ENCODE measurements at places on chromosomes 1 and 21.
A peak's percentile ranks its signal among the peaks of the same experiment; 100 is the strongest.

GRCh38 chr1:172167796-172168596 is 252.5 kb upstream of the C1orf105 start:
- no peak for DNase-seq

- no peak for DNase-seq
Observed at GRCh38 chr1:209304166-209304565, 279.3 kb upstream of the CAMK1G start.

GRCh38 chr21:27346041-27346448 is 379.2 kb upstream of the ADAMTS5 start:
- DNase-seq: no peak

GRCh38 chr1:203769505-203770343 is 4.7 kb downstream of the LAX1 start:
- peak; percentile 75 for DNase-seq

GRCh38 chr1:98989556-98989907 is 15.1 kb downstream of the PLPPR5 start:
- DNase-seq: no peak

DNA sequence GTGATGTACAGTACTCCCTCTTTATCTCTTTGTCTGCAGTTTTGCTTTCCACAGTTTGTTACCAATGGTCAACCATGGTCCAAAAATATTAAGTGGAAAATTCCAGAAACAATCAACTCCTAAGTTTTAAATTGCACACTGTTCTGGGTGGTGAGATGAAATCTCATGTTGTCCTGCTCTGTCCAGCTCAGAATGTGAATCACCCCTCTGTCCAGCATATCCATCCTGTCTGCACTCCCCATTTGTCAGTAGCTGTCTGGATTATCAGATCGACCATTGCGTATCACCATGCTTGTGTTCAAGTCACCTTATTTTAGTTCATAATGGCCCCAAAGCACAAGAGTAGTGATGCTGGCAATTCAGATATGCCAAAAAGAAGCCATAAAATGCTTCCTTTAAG is 118.2 kb upstream of the PDE4B start:
- no peak for DNase-seq

DNA sequence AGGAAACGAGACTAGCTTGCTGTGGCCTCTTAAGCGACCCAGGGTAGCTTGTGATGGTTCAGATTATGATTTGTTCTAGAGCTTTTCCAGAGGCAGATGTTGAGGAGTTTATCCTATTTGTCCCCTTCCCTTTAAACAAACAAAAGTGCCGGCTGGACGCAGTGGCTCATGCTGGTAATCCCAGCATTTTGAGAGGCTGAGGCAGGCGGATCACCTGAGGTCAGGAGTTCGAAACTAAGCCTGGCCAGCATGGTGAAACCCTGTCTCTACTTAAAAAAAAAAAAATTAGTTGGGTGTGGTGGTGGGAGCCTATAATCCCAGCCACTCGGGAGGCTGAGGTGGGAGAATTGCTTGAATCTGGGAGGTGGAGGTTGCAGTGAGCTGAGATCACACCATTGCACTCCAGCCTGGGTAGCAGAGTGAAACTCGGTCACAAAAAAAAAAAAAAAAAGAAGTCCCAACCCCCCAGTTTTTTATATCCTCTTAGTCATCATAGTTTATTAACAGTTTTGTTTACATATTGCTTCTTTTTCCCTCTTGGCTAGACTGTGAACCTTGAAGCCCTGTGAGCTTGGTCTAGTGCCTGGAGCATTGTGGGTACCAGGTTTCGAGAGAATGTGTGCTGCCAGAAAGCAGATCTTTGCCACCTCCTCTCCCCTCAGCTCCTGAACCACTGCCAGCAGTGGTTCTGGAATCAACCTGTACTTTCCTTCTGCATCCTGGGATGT is 29.8 kb downstream of the MAPKAPK2 start:
- no peak for DNase-seq

- DNase-seq: no peak
Observed at GRCh38 chr1:65009176-65009575, 42.8 kb upstream of the JAK1 start.

DNA sequence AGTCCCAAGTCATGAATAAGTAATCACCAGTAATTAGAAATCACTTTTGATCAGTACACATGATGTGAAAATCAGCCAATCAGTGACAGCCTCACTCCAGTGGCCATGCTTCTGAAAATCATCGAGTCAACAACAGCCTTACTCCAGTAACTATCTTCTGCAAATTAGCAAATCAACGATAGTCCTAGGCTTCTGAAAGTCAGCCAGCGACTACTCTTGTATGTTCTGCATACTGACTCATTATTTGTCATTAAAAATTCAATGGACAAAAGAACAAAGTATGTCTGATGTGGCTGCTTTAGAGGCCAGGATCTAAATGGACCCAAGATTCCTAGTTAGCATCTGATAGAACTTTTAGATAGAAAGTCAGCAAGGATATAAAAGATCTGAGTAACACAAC is 102.5 kb downstream of the GPR52 start:
- no peak for DNase-seq

- no peak for DNase-seq
Observed at GRCh38 chr1:237134929-237135328, 92.9 kb downstream of the RYR2 start.

DNA sequence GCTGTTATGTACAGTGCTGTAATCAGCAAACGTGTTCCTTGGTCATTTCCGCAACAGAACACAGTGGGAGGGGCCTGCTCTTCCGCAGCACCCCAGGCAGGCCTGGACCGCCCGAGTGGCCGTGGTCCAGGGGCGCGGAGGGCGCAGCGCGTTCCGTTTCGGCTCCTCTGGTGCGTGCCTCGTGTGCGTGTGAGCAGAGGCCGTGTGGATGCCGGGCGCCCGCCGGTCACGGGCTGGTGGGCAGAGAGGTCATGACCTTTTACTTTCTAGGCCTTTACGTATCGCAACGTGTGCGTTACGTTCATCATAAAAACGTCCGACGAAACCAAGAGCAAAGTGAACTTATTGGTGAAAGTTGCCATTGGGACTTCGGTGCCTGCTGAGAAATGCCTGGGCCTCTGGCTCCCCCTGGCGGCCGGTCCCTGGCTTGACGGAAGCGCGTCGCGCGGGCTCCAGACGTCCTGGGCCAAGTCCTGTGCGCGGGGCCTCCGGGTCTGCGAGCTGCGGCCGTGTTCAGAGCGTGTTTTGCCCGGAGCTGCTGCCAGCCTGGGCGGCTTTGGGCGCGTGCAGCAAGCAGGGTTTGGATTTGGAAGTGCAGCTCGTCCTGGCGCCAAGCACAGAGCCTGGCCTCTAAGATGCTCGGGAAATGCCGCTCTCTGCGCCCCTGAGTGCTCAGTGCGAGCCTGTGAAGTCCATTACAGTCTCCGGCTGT is 34.4 kb downstream of the COL18A1 start:
- peak; percentile 68 for DNase-seq

DNA sequence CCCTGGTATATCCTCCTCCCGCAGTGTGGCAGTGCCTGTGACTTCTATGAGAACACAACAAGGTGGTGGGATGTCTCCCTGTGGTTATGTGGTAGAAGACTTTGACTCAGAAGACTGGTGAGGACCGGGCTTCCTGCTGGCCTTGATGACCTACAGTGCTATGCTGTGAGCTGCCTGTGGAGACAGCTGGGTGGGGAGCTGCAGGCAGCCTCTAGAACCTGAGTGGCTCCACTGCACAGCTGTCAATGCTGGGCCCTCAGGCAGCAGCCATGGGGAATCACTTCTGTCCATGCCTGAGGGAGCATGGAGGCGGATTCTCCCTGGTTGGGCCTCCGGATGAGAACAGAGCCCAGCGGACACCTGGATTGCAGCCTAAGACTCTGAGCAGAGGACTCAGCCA is 14.9 kb downstream of the SLC1A7 start:
- DNase-seq: no peak

GRCh38 chr1:44266400-44267344 is 53.4 kb downstream of the DMAP1 start:
- no peak for DNase-seq

DNA sequence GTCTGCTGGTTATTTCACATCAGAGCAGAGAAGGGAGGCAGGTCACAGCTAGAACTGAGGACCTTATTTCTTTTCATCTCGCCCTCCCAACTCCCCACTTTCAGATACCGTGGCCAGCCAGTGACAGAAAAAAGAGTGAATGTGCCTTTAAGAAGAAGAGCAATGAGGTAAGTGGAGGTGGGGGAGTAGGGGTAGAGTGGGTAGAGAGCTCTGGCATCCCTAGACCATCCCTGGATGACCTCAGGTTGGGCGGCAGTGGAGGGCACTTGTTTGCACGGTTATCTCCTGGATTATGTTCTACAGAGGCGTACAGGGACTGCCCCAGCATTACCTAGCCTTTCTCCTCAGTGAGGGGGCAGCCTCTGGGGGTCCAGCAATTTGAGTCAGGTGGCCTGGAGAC is 4.6 kb downstream of the SEMA4A start:
- no peak for DNase-seq

DNA sequence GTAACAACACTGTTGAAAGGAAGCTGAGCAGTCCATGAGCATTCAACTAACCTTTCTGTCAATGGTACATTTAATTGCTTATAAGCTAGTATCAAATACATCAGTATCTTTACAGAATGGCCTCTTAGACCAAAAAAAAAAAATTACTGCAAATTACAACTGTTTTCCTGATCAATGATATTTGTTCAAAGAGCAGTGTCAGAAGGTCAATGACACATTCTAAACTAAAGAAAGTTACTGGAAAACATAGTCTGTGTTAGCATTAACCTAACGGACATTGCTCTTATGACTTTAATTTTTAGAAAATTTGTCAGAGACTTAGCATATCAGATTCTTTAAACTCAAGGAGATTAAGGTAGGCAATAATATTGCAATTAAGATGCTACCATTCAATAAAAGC is 162.5 kb downstream of the KCNT2 start:
- no peak for DNase-seq

- no peak for DNase-seq
Observed at GRCh38 chr1:166384948-166385347, 218.1 kb upstream of the FAM78B start.

DNA sequence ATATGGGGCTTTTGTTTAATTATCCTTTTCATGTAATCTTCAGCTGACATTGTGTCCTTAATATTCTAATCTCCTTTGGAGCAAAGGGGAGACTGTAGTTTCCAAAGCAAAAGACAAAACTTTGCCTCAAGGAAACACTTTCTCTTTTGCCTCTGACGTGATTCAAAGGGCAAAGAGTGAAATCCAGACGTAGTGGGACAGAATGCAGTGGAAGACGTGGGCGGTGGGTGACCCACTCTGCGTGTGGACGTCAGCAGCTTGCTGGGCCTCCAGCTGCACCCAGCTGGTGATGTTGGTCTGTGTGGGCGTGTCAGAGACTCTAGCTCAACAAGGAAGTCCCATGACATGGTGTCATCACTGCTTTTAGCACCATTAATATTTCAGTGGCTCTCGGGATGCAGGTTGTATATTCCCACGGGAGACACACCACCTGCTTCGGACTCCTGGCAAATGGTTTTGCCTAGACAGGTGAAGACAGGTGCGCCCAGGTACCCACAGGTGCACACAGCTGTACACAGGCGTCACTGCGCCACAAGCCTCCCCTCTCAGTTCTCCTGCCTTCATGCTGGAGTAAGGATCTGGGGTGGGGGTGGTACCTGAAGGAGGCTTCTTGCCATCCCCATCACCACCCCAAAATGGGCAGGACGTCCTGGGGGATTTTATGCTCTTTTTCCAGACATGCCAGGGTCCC is 292.1 kb upstream of the VAMP3 start:
- no peak for DNase-seq

DNA sequence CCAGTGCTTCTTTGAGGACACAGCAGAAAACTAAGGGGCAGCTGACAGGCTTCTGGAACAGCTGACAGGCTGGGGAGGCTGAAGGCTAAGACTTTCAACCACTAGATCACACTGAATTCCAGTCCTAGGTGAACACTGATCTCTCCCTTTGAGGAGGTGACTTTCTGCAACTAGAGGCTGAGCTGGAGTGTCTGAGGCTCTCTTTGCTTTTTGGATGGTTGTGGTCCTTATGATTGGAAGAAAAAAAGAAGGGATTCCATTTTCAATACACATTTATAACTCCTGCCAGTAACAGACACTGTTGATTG is 1.4 kb downstream of the IL6R start:
- no peak for DNase-seq

- DNase-seq: no peak
Observed at GRCh38 chr1:17265950-17266349, 17.1 kb downstream of the PADI3 start.
